Astrocyte (in vitro differentiated cells and primary cell): ENCODE measurements at places on chromosomes 3 and 15.

DNA sequence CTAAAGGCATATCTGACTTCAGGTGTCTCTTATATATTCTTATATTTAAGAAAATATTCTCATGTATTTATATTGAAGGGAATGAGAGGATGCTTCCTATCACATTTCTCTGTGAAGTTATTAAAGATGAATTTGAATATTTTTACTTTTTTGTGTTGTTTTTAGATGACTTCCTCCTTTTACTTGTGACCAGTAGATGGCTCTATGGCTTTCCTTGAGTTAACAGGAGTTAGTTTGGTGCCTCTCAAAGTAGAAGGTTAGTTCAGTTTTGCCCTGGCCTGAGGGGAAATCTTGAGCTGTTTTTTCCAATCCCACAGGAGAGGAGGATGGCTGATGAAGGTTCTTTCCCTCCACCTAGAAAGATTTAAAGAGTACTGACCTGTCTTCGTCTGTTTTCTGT lies 80.7 kb downstream of the SQOR start:
- H3K4me1 ChIP-seq, result no peaks in the 10 kb centered on the region
- peaks cover under 1% of the 10 kb centered on the region for H3K27me3 ChIP-seq
- no peak overlapping the region for H3K4me3 ChIP-seq

DNA sequence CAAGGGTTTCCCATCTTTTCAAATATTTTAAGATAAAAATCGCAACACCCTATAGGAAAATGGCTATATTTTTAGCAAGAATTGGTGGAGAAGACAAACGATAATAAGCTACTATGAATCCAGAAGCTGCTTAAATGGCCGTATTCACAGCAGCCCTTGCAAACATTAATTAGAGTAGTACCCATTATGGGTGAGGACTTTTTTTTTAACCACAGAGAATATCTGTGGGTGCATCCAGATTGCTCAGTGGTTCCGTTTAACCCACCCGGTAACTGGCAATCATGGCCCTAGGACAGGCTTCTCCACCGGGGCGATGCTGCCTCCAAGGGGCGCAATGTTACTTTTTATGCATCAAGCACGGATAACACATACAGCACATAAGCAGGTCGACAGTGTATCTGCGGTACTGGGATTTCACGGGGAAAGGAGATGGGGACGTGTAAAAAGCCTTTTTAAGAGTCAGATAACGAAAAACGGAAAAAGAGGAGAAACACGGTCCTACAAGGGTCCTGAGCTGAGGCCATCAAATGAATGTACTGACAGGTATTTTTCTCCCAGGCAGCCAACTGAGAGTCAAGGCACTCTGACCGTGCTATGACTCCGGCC lies 968 bp upstream of the TMEM266 start:
- no peak overlapping the region for H3K27ac ChIP-seq
- H3K4me1 ChIP-seq, result peaks cover 5% of the 10 kb centered on the region
- no peaks in the 10 kb centered on the region for H3K36me3 ChIP-seq
- H3K27me3 ChIP-seq, result peaks cover 56% of the 10 kb centered on the region

DNA sequence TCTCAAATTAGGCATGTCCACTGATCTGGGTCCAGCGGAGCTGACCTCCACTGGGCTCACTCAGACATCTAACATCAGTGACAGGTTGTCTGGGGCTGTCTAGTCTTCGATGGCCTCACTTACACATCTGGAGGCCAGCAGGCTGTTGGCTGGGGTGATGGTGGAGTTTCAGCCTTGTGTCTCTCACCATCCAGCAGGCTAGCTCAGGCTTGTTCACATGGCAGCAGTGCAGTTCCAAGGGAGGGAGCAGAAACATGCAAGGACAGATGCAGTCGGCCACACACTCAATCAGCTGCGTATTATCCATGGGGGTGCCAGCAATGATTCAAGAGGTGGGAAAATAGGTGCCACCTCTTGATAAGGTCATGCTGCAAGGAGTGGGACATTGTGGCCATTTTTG lies 292.5 kb downstream of the SHQ1 start:
- H3K36me3 ChIP-seq, result no peaks in the 10 kb centered on the region
- no peak for DNase-seq
- no peaks in the 10 kb centered on the region for H3K27me3 ChIP-seq
- no peaks in the 10 kb centered on the region for H3K4me1 ChIP-seq
- no peak overlapping the region for H3K4me3 ChIP-seq
- no peak overlapping the region for H3K27ac ChIP-seq

GRCh38 chr3:46449755-46450552 lies 14.8 kb downstream of the LTF start:
- no peak overlapping the region for H3K27ac ChIP-seq
- no peaks in the 10 kb centered on the region for H3K4me1 ChIP-seq
- no peak for DNase-seq

DNA sequence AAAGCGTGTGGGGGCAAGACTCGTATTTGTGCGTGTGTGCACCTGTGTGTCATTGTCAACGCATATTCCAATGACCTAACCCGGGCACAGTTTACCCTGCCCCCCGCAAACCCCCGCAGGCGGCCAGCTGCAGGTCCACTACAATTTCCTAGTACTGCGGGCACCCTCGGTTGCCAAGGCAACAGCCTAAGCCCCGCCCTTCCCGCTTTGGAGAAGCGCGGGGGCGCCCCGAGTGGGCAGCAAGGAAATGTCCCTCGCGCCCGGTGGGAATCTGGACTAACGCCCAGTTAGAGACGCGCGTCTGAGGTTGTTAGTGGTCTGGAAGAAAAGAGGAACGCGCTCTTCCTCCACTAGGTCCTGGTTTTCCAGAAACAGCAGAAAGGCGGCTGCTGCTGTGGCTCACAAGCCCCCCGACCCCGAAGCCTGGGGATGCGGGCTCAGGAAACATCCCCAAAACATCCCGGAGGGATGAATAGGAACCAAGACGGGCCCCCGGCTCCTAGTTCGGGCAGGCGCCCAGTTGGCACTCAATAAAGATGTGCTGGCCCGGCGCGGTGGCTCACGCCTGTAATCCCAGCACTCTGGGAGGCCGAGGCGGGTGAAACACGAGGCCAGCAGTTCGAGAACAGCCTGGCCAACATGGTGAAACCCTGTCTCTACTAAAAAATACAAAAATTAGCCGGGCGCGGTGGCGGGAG lies 1.1 kb downstream of the ABHD14A start:
- H3K4me1 ChIP-seq, result peaks cover 23% of the 10 kb centered on the region
- no peaks in the 10 kb centered on the region for H3K36me3 ChIP-seq
- DNase-seq, result peak; percentile 56
- no peak overlapping the region for H3K27ac ChIP-seq

DNA sequence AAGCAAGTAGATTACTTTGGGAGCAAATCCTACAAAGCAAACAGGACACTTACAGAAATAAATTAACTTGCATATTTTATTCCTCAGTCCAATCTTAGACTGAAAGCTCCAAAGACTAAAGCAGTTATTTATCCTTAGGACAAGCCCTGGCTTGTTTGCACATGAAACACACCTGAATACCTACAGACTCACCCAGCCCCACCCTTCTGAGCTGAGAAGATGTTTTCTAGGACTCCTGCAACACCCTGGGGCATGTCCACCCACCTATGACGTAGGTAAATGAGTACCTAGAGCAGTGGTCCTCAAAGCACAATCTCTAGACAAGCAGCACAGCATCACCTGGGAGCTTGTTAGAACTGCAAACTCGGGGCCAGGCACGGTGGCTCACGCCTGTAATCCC lies 80.8 kb downstream of the ANXA2 start:
- H3K4me1 ChIP-seq, result no peaks in the 10 kb centered on the region
- H3K4me3 ChIP-seq, result no peak overlapping the region
- H3K27ac ChIP-seq, result no peak overlapping the region
- peaks cover 2% of the 10 kb centered on the region for H3K27me3 ChIP-seq
- no peaks in the 10 kb centered on the region for H3K36me3 ChIP-seq

DNA sequence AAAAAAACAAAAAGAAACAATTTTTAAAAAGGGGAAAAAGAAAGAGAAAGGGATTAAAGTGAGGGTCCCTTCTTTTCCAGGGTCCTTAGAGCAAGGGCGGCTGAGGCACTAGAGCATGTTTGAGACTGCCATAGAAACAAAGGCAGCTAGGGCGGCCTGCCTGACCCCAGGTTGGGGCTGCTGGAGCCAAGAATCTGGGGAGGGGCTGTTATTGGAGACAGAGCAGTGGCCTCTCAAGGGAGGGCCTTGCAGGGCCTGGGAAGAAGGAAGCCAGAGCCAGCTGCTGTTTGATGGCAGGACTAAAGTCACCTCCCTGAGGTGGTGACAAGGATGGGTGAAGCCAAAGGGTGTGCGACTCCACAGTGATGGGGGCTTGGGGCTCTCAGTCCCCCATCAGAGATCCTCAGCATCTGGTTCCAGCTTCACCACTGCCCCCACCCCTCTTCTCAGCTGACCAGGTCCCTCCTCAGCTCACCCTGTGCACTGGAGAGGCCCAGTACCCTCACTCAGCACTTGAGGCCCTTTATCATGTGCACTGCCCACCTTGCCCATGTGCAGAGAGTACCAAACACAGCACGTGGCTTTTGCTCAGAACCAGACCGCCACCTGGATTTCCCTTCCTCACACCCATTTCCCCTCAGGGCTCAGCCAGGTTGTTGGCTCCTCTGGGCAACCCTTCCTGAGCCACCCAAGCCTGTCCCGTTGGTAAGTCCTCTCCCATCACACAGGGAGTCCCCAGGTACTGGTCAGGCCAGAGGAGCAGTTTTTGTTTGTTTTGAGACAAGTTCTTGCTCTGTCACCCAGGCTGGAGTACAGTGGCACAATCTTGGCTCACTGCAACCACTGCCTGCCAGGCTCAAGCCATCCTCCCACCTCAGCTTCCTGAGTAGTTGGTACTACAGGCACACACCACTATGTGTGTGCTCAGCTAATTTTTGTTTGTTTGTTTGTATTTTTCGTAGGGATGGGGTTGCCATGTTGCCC lies 1.7 kb downstream of the TMEM89 start:
- H3K27me3 ChIP-seq, result no peaks in the 10 kb centered on the region
- no peaks in the 10 kb centered on the region for H3K36me3 ChIP-seq
- H3K4me1 ChIP-seq, result no peaks in the 10 kb centered on the region
- DNase-seq, result no peak

DNA sequence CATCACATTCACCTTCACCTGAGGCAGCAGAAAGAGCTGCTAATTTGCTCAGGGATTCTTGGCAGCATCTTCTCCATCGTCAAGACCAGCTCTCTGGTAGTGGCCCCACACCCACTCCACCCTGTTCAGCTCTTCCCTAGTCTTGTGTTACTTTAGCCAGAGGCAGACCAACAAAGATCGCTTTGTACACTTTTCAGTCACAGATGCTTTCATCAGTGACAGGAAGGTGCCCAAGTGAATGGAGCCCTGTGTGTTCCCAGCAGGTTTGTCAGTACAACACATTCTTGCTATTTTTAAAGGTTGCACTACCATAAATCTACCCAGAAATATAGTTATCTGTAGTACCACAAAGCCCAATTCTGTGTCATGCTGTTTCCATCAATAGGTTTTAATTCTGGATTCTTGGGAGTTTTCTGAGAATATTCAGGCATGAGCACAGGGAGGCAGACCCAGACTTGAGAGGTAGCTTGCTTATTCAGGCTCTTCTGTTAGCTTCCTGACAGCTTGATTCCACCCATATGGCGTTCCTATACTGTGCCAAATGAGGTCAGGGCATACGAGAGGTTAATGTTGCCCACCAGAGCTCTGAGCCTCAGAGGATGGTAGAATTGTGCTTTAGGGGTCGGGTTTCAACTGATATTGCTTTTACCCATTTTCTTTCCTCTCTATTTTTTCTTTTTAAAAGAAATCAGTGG lies 109.8 kb upstream of the MANF start:
- no peaks in the 10 kb centered on the region for H3K36me3 ChIP-seq
- no peak overlapping the region for H3K27ac ChIP-seq
- no peak overlapping the region for H3K4me3 ChIP-seq

DNA sequence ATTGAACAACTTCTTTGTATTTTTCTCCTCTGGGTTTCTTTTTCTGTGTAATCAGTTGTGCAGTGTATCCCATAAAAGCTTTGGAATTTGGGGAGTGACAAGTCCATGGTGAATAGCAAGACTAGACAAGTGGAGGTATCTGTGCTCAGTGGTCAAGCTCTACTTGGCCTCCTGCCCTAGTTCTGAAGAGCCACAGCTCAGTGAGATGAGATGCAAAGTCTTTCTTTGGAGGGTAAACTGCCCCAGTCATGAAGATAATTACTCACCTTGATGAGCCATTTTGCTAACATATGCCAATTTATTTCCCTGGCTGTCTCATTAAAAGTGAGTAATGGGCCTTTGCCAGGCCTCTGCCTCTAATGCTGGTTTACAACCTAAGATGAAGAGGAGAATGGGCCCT lies 271.2 kb upstream of the TRIM42 start:
- H3K4me1 ChIP-seq, result no peaks in the 10 kb centered on the region
- no peaks in the 10 kb centered on the region for H3K36me3 ChIP-seq
- no peak for DNase-seq
- H3K27ac ChIP-seq, result no peak overlapping the region
- H3K27me3 ChIP-seq, result no peaks in the 10 kb centered on the region
- H3K4me3 ChIP-seq, result no peak overlapping the region

DNA sequence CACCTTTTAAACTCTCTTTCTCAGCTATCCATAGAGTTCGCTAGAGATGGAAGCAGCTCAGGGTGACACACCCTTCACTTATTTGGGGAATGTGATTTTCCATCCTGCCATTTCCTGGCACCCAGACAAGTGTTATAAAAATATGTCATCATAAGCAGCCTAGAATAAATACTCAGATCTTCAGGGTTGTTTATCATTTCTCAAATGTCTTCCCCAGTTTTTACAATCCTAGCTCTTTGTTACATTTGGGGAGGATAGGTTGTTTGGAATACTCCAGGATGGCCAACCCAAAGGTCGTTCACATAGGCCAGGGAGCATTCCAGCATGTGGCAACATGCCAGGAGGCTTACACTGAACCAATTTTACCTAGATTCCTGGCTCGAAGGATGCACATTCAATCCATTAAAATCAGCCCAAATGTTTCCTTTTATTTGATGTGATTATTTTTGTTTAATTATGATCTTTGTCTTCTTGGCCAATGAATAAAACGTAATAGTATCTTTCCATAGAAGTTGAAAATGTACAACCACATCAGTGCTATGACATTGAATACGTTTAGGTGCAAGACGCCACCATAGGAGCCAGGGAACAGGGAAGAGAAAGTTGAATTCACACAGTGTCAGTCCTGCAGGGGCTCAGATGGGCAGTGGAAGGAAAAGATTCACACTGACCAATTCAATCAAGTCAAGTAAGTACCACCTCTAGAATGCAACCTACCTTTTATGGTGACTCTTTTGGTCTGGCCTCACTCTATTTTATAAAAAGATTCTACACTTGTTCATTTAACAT lies 537.7 kb upstream of the MDFIC2 start:
- H3K4me1 ChIP-seq, result peaks cover 30% of the 10 kb centered on the region
- peak overlapping the region; percentile 78 for H3K27ac ChIP-seq
- H3K4me3 ChIP-seq, result no peak overlapping the region
- H3K36me3 ChIP-seq, result no peaks in the 10 kb centered on the region

GRCh38 chr15:33392453-33392852 lies 81.7 kb downstream of the RYR3 start:
- H3K27ac ChIP-seq, result no peak overlapping the region
- H3K4me3 ChIP-seq, result no peak overlapping the region
- H3K4me1 ChIP-seq, result no peaks in the 10 kb centered on the region
- no peaks in the 10 kb centered on the region for H3K36me3 ChIP-seq
- DNase-seq, result no peak
